ENCODE measurements at places on chromosomes 12 and 14.

DNA sequence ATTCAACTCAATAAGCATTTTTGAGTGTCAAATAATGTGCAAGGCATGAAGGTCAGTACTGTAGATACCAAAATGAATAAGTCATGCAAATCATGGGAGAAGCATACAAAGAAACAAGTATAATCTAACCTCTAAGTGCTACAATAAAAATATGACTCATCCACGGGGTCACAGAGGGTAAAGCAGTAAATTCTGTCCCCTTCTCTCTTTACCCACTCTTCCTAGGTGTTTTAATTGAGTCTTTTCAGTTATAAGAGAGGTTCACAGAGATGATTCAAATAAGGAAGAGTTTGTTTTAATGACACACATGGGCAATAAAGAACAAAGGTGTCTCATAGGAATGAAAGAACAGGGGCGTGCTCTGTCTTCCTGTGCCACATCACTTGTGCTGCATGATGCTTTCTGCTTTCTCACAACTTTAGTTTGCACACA lies 71.5 kb upstream of the DAAM1 start:
- DNase-seq: no peak

- no peak for DNase-seq
Observed at GRCh38 chr12:53644133-53644532, 18.0 kb upstream of the ATF7 start.

GRCh38 chr12:57490126-57490525 lies 2.3 kb downstream of the MARS1 start:
- DNase-seq: no peak

DNA sequence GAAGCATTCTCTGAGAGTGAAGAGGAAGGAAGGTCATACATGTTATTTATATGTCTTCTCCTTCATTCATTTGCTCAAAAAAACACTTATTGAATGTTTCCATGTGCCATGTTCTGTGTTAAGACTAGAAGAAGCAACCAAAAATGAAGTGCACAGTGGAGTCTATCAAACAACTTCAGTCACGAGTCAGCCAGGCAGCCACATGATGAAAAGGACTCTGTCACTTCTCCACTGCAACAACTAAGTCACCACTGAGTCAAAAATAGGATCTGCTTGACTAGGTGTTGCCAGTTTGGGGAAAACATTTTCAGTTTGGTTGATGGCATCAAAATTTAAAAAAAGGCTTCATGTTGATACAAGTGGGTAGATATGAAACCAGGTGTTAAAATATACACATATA lies 142.5 kb downstream of the PDE3A start:
- no peak for DNase-seq

DNA sequence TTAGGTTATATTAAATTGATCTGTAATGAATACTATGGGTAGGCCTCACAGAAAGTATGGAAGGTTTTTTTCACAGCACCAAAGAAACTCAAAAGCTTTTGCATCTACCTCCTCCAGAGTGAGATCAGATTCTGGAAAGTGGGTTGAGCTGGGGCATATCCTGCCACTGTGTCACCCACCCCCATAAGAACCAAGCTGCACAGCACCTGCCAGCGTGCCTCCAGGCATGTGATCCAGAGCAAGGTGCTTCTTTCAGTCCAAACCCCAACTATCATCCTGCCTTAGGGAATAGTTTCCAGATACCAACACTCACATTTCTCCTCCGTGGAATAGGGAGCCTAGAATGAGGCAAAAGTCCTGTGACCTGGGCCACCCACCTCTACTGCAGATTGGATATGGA lies 42.6 kb upstream of the PRB2 start:
- DNase-seq: no peak

- no peak for DNase-seq
Observed at GRCh38 chr14:20468764-20469241, 403 bp upstream of the PNP start.

DNA sequence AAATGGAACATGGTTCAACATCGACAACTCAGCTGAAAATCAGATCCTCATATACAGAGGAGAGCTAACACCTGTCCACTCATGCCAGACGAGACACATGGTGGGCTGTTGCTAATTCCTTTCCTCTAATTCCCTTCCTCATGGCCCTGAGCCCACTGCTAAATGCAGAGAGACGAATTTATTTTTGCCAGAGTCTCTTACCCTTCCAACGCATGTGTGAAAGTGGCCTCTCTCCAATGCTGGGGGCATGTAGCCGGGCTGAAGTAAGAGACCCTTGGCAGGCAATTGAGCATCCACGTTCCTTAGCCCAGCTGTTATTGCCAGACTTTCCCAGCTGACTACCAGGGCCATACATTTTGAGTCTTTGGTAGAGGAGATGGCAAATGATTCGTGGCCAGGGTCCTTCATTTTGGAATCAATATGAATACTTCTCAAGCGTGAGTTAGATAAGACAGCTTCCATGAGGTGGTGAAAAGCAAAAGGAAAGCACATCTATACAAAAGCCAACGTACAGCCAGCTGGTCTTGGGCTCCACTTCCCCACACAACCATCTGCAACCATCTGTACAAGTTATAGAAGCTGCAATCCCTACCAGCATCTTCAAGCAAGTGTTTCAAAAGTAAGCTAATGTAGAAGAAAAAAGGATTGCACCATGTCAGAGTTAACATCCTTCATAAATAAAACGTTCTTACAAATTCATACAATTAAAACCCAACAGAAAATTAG lies 28.6 kb downstream of the CORO1C start:
- DNase-seq: no peak

All from upper lobe of left lung (tissue), 6 donors.